Mammary epithelial cell (primary cell): ENCODE measurements at places on chromosomes 1 and 21.

DNA sequence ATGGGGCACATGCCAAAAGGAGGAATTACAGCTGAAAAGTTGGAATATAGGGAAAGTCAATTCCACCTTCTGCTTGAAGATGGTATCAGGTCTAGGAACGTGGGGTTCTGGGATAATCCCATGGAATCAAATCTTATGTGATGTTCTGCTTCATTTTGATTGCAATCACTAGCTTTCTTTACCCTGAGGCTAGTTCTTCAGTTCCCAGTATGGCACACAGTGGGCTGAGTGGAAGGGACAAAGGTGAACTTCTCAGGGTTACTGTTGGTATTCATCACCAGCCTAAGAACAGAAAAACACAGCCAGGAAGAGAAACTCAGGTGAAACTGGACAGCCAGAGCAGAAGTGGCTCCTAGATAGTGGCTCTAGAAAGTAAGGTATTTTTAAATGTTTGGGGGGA, 117.8 kb downstream of the TNFSF18 start:
- DNase-seq, result peak; percentile 32

- no peak for DNase-seq
These were observed 9.6 kb downstream of the SPATA46 start for GRCh38 chr1:162367073-162367472.

- DNase-seq, result no peak
These were observed 228.2 kb downstream of the DNM3 start for GRCh38 chr1:172069534-172069933.

- no peak for DNase-seq
These were observed 202.5 kb downstream of the C1orf94 start for GRCh38 chr1:34378968-34379856.

DNA sequence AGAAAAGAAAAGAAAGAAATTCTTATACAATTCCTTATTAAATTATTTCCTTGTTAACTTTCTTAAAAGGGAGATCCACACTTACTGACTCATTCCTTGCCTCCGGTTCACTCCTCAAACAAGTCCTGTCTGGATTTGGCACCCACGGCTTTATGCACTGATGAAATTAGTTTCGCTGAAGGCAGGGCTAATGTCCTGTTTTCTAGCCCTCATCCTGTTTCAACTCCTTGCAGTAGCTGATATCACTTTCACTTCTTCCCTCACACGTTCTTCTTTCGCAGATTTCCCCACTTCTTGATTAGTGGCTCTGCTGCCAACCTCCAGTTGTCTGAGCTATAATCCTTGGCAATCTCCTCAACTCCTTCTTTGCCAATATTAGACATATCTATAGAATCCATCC, 215.2 kb downstream of the URB2 start:
- DNase-seq, result peak; percentile 93
